RWPE2 (cell line): ENCODE measurements at places on chromosomes 1 and 21.
A peak's percentile ranks its signal among the peaks of the same experiment; 100 is the strongest.

DNA sequence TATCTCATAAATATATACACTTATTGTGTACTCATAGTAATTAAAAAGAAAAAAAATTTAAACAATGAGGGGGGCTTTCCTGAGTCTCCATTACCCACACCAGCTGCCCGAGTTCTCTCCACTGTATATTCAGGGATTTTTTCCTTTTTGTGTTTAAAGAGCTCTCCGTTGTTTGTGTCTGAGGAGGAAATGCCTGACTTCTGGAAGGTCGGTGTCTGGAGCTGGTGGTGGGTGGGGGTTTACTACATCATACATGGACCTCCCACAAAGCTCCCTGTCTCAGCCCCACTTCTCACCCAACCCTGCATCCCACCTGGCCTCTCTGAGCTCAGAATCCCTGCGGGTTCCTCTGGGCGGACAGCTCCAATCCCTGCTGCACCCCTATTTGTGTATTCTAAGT lies 64.1 kb upstream of the ETV3 start:
- no peak for DNase-seq

- peak; percentile 75 for DNase-seq
Measured at GRCh38 chr1:214566158-214567104, 15.0 kb upstream of the PTPN14 start.

GRCh38 chr1:1236945-1237873 lies 5.2 kb downstream of the B3GALT6 start:
- DNase-seq: no peak

DNA sequence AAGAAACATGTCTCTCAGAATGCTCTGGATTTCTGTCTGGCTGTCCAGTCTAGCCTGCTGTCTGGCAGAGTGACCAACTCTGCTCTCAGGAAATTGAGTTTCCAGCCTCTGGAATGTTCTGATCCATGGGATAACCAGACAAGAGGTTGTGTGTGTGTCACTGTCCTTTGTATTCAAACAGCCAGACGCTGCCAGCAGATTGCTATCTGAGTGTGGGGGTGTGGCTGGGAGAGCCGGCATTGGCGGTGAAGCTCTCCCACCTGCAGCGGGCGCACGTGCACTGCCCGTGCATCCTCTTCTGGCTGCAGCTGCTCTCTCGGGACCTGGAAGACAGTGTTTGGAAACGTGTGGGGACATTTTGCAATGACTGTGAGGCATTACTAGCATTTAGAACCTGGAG lies 26.1 kb downstream of the PKP1 start:
- DNase-seq: peak; percentile 86

GRCh38 chr1:37807220-37807554 lies 403 bp upstream of the C1orf122 start:
- no peak for DNase-seq

GRCh38 chr1:83012950-83013349 lies 986.0 kb downstream of the TTLL7 start:
- DNase-seq: no peak

- no peak for DNase-seq
Measured at GRCh38 chr1:167605576-167605975, 24.5 kb upstream of the RCSD1 start.

GRCh38 chr1:232045139-232045994 lies 418.8 kb downstream of the DISC1 start:
- DNase-seq: no peak

- DNase-seq: no peak
Measured at GRCh38 chr1:220298470-220299205, 26.4 kb upstream of the RAB3GAP2 start.

DNA sequence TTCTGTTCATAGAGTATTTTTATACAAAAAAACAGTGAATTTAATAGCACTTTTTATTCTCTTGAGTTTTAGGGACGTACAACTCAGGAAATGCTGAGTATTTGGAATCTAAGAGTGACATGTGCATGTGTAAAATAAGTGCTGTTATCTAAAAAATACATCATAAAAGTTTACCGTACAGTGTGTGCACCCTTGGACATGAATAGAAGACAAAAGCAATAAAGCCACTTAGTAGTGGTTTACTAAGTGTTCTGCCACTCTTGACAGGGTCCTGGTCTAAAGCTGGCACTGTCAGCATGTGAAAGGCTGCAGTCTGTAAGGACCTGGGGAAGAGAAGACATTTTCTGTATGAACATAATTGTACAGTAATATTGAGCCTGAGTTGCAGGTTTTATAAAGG lies 51.0 kb downstream of the LAMC1 start:
- DNase-seq: no peak

- no peak for DNase-seq
Measured at GRCh38 chr1:153612111-153612754, 704 bp downstream of the S100A16 start.

GRCh38 chr1:104624538-104624937 lies 874.8 kb downstream of the AMY1C start:
- DNase-seq: no peak

- no peak for DNase-seq
Measured at GRCh38 chr1:116002781-116003420, 26.6 kb downstream of the SLC22A15 start.

GRCh38 chr1:231424950-231425805 lies 3.1 kb upstream of the EGLN1 start:
- DNase-seq: no peak

DNA sequence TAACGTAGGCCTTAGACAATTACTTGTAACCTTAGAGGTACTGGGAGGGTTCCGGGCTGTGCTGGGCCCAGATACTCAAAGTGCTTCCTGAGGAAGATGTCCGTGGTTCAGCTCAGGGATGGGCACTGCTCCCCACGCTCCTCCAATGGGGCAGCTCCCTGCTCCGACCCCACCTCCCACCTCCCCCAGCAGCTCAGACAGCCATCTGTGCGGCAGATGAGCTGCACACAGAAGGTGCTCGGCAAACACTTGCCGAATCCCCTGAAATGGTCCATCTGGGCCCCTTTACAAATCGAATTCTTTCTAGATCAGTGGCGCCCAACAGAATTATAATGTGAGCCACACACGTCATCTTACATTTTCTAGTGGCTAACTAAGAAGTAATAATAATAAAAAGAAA lies 242.4 kb upstream of the RAB4A start:
- no peak for DNase-seq

DNA sequence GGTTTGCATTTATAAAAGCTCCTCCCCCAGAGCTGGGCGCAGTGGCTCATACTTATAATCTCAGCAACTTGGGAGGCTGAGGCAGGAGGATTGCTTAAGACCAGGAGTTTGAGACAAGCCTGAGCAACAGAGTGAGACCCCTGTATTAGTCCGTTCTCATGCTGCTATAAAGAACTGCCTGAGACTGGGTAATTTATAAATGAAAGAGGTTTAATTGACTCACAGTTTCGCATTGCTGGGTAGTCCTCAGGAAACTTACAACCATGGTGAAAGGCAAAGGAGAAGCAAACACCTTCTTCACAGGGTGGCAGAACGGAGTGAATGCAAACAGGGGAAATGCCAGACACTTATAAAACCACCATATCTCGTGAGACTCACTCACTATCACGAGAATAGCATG lies 52.5 kb downstream of the ZNF684 start:
- DNase-seq: no peak

GRCh38 chr1:18946550-18947381 lies 9.7 kb downstream of the IFFO2 start:
- no peak for DNase-seq

GRCh38 chr21:46667741-46668380 lies 32.4 kb downstream of the PRMT2 start:
- no peak for DNase-seq

- no peak for DNase-seq
Measured at GRCh38 chr1:110159168-110159567, 8.9 kb downstream of the SLC6A17 start.

DNA sequence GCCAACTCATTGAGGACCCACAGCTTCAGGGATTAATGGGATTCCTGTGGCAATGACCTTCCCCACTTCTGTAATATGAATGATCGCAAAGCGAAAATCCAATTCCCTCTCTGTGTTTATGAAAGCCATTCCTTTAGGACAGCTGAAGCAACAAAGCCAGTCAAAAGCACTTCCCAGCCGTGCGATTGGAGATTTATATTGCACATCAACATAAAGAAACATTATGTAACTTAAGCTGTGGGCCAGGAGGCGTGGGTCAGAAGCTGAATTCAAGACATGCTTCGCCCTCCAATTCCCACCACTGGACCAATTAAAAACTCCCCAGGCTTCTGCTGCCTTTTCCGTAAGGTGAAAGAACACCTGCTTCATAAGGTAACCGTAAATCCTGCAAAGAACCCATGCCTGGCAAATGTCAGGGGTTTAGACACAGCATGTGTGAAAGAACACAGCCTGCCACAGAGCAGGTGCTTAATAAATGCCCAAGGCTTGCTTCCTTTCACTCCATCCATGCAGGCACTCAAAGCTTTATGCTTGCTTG lies 138.9 kb upstream of the SOD1 start:
- no peak for DNase-seq

GRCh38 chr1:248165186-248165585 lies 9.4 kb upstream of the OR2M2 start:
- no peak for DNase-seq

GRCh38 chr1:18541046-18541795 lies 60.5 kb downstream of the KLHDC7A start:
- DNase-seq: no peak

GRCh38 chr1:30697571-30698376 lies 25.6 kb downstream of the MATN1 start:
- DNase-seq: no peak

- DNase-seq: no peak
Measured at GRCh38 chr1:30218438-30218837, 504.9 kb downstream of the MATN1 start.

GRCh38 chr1:64487061-64487460 lies 17.1 kb downstream of the CACHD1 start:
- no peak for DNase-seq

DNA sequence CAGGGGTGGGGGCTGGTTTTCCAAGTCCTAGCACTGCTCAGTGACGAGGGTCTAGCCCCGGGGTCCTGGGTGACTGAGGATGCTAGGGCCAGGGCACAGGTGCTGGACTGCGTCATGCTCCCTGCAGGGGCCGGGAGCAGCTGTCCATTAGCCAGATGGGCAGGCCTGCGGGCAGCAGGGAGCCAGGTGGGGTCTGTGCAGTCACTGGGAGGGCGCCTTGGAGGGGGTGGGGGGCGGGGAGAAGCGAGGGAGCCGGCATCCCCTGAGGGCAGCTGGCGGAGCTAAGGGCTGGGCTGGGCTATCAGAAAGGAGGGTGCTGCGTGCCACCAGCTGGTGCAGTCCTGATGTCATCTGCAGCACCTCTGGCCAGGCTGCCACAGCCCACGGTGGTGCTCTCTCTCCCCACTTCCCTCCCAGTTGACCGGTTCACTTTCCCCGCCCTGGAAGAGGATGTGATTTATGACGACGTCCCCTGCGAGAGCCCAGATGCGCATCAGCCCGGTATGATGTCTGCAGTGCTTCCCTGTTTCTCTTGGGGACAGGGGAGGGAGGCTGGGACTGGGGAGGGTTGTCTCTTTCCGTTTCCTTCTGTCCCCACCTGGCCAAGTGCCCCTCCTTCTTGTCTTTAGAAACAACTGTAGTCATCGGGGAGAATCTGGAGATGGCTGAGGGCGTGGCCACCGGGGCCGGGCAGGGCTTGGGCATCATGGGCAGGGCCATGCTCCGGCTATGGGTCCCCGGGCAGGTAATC lies 63.8 kb downstream of the ARHGEF10L start:
- no peak for DNase-seq

DNA sequence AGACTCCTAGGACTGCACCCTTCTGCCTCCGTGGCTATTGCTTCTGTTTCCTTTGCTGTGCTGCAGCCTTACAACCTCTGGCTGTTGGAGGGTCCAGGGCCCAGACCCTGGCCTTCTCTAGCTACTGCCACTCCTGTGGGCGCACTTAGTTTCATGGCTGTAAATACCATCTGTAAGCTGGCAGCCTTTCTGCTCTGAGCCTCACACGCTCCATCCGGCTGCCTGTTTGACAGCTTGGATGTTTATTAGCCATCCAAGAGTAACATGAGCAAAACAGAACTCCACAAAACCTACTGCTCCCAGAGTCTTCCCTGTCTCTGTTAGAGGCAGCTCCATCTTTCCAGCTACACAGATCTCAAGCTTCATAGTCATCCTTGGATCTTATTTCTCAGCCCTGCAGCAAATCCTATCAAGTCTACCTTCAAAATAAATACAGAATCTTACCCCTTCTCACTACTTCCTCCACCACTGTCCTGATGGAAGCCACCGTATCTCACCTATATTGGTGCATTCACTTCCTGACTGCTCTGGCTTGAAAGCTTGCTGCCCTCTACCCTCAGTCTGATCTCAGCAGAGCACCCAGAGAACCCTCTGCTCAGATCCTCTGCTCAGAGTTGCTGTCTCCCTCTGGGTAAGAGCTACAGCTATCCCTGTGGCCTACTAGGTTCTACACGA lies 19.1 kb downstream of the SLC25A33 start:
- no peak for DNase-seq

DNA sequence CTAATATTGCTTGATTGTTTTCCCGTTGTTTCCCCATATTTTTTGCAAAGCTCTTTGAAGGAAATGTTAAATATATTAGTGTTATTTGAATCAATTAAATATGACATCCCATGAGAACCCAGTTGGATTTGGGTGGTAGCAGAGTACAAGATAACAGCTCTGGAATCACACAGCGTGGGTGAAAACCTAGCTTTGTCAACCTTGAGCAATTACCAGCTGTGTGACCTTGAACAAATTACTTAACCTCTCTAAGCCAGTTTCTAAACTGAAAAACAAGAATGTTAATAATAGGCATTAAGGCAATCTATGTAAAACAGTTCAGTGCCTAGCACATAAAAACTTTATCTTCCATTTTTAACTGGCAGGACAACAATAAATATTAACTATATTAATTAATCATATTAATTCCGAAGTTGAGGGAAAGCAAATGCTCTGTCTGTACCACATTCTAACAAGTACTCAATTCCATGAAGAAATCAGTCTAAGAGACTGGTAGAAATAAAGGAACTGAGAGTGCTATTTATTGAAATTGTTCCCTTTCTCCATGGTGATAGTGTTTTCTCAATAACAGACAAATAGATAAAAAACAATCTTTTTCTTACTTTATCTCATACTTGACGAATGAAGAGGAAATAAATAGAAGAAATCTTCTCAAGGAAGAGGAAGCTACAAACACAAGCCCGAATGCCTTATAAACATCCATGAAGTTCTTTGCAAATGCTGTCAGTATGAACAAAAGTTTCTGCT lies 27.0 kb downstream of the DNASE2B start:
- no peak for DNase-seq

DNA sequence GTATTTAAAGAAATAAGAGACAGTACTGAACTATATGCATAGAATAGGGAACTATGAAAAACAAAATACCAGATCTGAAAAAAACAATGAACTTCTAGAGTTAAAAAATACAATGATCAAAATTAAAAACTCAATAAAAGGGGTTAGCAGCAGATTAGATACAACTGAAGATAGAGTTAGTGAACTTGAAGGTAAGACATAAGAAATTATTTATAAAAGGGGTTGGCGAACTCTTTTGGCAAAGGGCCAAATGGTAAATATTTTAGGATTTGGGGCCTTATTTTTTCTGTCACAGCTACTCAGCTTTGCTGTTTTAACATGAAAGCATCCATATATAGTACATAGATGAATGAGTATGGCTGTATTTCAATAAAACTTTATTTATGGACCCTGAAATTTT lies 111.4 kb downstream of the ST3GAL3 start:
- DNase-seq: no peak
